Activated T-cell treated with anti-CD3 and anti-CD28 coated beads, Interleukin-2, amount 50 U/mL, for 72 hours (primary cell): ENCODE measurements at places on chromosomes 4 and X. TPM values are rescaled to one million over a fixed set of nuclear protein-coding genes. Genes with fewer than 3 reads are reported as not detected.

ARMCX1 gene
- 2.8 TPM for total RNA-seq

REELD1 gene
- 0.97 TPM for total RNA-seq

PDGFC gene
- not detected for total RNA-seq

DNA sequence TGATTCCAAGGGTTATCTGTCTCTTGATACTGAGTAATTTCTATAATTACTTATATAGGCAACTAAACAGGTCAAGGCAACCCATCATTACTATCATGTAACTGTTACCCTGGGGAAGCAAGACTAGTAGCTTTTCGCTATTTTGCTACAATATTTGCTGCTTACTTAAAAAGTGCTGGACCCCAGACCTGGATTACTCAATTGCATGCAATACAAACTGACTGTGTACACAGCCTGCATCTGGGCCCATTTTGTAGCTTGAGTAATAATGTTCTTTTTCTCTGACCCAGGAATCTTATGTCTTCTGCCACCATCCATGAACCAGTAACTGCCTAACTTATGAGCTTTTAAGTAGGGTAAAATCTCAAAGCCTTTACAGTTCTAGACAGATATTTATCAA lies 53.4 kb downstream of the CNOT6L start:
- H3K4me1 ChIP-seq: peaks cover 24% of the 10 kb centered on the region
- no peak for DNase-seq
- peak overlapping the region; percentile 50 for H3K27ac ChIP-seq
- H3K36me3 ChIP-seq: peaks cover 20% of the 10 kb centered on the region
- no peaks in the 10 kb centered on the region for H3K27me3 ChIP-seq
- no peak overlapping the region for H3K4me3 ChIP-seq

GRCh38 chrX:17750436-17750835 lies 13.1 kb downstream of the SCML1 start:
- H3K27me3 ChIP-seq: peaks cover 8% of the 10 kb centered on the region
- no peak overlapping the region for H3K27ac ChIP-seq
- no peak for DNase-seq
- H3K36me3 ChIP-seq: no peaks in the 10 kb centered on the region

- H3K4me1 ChIP-seq: no peaks in the 10 kb centered on the region
- no peak overlapping the region for H3K27ac ChIP-seq
- no peak for DNase-seq
- H3K4me3 ChIP-seq: no peak overlapping the region
Observed at GRCh38 chrX:94123062-94123461, 449.1 kb downstream of the FAM133A start.

DNA sequence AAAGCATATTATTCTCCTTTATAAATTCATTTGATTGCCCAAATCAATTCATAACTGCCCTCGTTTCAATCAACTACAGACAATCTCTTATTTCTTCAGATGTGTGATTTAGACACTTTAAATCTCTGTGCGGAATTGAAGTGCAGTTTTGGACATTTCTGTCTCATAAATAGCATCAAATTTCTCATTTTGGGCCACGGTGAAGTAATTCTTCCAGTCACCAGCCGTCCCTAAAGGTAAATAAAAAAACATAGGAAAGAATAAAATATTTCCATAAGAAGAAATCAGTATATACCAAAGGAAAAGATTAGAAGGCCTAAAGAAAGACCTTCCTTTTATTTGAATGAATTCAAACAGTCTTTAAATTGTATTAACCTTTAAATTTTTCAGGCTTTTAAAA lies 33.4 kb downstream of the SULT1B1 start:
- H3K4me3 ChIP-seq: no peak overlapping the region
- peaks cover 1% of the 10 kb centered on the region for H3K36me3 ChIP-seq
- no peak for DNase-seq
- no peak overlapping the region for H3K27ac ChIP-seq

DNA sequence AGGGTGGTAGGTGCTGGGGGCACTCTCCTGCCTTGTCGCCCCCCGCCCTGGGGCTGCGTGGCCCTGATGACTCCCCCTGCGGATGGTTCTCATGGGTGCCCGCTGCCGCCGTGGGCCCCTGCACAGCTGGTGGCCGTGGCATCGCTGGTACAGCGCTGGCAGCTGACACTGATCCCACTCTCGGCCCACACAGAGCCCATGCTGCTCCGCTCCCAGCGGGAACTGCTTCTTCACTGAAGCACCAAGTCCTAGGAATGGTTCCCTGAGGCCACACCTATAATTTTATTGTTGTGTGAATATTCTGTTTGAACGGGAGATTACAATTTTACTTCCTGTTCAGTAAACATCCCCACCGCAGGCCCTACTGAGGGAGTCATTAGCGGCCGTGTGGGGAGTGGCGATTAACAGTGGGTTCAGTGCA lies 138.6 kb upstream of the NKX1-1 start:
- H3K27ac ChIP-seq: no peak overlapping the region
- peaks cover 7% of the 10 kb centered on the region for H3K4me1 ChIP-seq
- no peaks in the 10 kb centered on the region for H3K36me3 ChIP-seq
- no peak overlapping the region for H3K4me3 ChIP-seq

- no peaks in the 10 kb centered on the region for H3K36me3 ChIP-seq
- no peak overlapping the region for H3K27ac ChIP-seq
- no peaks in the 10 kb centered on the region for H3K4me1 ChIP-seq
- H3K27me3 ChIP-seq: no peaks in the 10 kb centered on the region
- no peak overlapping the region for H3K4me3 ChIP-seq
Observed at GRCh38 chr4:173024203-173024602, 144.4 kb upstream of the GALNT7 start.

GRCh38 chrX:148588649-148589310 lies 88.4 kb downstream of the AFF2 start:
- no peaks in the 10 kb centered on the region for H3K36me3 ChIP-seq
- no peak overlapping the region for H3K27ac ChIP-seq
- H3K4me3 ChIP-seq: no peak overlapping the region
- H3K27me3 ChIP-seq: peaks cover 22% of the 10 kb centered on the region
- no peaks in the 10 kb centered on the region for H3K4me1 ChIP-seq

DNA sequence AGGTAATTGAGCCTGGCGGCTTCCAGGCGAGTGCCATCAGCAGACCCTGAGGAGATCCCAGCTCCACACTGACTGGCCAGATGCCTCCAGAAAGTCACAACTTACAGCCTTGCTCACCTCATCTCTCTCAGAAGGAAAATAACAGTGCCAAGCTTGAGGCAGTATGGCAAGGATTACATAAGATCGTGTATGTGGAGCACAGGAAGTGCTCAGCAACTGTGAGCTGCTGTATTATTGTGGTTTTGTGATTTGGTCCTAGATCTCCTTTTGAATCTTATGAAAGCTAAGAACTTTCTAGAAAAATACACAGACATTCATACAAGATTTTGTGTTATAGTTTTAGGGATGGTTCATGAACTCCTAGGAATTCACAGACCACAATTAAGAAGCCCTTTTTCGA lies 14.0 kb downstream of the RASL11B start:
- no peak overlapping the region for H3K27ac ChIP-seq
- no peak for DNase-seq
- H3K27me3 ChIP-seq: no peaks in the 10 kb centered on the region
- no peak overlapping the region for H3K4me3 ChIP-seq
- H3K4me1 ChIP-seq: peaks cover 25% of the 10 kb centered on the region

DNA sequence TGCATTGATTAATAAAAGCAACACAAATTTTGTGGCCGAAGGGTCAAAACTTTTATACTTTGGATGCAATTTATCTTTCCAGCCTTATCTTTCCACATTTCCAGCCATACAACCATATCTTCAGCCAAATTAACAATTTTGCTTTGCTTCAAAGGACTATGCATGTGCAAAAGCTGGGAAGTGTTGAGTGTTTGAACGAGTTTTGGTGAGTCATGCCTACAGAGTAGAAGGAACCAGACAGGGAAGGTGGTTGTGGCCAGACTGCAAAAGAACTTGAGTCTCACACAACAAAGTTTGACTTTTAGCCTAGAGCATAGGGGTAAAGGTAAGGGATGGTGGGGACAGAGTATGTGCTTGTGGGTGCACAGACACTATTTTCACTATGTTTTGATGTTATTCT lies 53.0 kb upstream of the GABRA2 start:
- no peak overlapping the region for H3K27ac ChIP-seq
- no peaks in the 10 kb centered on the region for H3K36me3 ChIP-seq
- DNase-seq: no peak
- no peaks in the 10 kb centered on the region for H3K27me3 ChIP-seq

- H3K4me1 ChIP-seq: no peaks in the 10 kb centered on the region
- H3K27ac ChIP-seq: no peak overlapping the region
- H3K36me3 ChIP-seq: no peaks in the 10 kb centered on the region
- no peak overlapping the region for H3K4me3 ChIP-seq
Observed at GRCh38 chrX:140799216-140799615, 89.7 kb downstream of the LINC00632 start.

DNA sequence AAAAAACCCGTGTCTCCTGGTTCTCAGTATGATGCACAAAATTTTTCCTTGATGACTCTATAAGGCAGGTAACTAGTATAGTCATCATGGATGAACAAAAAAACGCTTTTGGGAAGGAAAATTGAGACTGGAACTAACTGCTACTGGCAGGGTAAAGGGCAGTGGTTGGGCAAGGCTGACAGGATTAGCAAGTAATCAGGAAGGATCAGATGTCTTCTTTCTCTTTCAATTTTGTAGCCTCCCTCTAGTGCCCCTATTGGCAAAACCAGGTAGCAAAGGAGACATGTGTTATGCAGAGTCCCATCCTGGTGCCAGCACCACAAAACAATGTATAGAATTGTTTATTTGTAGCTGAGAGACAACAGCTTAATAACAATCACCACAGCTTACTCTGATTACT lies 12.8 kb upstream of the SLITRK4 start:
- no peak overlapping the region for H3K27ac ChIP-seq
- H3K4me3 ChIP-seq: no peak overlapping the region
- H3K27me3 ChIP-seq: no peaks in the 10 kb centered on the region
- no peaks in the 10 kb centered on the region for H3K4me1 ChIP-seq

DNA sequence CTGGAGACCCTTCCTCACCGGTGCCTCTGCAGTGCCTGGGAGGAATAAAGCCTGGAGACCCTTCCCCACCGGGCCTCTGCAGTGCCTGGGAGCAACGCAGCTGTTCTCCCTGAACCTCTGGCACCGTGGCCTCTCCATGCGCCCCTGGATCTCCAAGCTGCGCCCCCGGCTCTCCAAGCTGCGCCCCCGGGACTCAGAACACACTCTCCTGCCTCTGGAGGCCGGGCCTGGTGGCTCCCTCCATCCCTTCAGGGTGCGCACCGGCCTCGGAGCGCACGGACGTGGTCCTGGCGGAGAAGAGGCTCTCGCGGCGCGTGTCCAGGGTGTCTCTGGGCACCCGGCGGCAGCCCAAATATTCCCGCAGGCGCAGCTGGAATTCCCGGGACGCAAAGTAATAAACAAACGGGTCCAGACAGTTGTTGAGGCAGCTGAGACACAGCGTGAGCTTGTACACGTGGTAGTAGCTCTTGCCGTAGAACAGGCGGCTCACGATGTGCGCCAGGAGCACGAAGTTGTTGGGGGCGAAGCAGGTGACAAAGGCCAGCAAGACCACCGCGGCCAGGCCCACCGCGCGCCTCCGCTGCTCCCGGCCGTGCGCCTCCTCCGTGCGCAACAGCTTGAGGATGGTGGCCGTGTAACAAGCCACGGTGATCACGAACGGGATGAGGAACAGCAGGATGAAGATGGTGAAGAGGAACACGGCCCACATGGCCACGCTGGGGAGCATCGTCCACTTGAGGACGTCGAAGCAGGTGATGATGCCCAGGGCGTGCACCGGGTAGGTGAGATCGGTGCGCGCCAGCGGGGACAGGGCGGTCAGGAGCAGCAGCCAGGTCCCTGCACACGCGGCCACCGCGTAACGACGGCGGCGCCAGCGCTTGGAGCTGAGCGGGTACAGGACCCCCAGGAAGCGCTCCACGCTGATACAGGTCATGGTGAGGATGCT lies 12.8 kb upstream of the ASMTL start:
- H3K4me1 ChIP-seq: peaks cover 87% of the 10 kb centered on the region
- H3K27me3 ChIP-seq: no peaks in the 10 kb centered on the region
- peak overlapping the region; percentile 75 for H3K4me3 ChIP-seq
- H3K36me3 ChIP-seq: peaks cover 12% of the 10 kb centered on the region
- peak overlapping the region; percentile 72 for H3K27ac ChIP-seq
- DNase-seq: peak; percentile 1

GRCh38 chrX:40581336-40581920 lies 658 bp downstream of the ATP6AP2 start:
- H3K36me3 ChIP-seq: peaks cover 1% of the 10 kb centered on the region
- peak overlapping the region; percentile 73 for H3K4me3 ChIP-seq
- H3K4me1 ChIP-seq: peaks cover 25% of the 10 kb centered on the region
- no peak for DNase-seq
- peak overlapping the region; percentile 82 for H3K27ac ChIP-seq
- peaks cover 53% of the 10 kb centered on the region for H3K27me3 ChIP-seq

DNA sequence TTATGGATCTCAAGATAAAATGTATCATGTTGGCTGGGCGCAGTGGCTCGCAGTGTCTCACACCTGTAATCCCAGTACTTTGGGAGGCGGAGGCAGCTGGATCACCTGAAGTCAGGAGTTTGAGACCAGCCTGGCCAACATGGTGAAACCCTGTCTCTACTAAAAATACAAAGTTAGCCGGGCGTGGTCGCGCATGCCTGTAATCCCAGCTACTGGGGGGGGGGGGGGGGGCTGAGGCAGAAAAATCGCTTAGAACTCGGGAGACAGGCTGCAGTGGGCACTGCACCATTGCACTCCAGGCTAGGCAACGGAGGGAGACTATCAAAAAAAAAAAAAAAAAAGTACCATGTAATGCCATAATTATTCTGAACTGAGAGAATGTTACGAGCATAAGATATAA lies 2.1 kb downstream of the RBMX start:
- no peak for DNase-seq
- H3K4me1 ChIP-seq: peaks cover 35% of the 10 kb centered on the region
- H3K4me3 ChIP-seq: peak overlapping the region; percentile 98
- H3K27ac ChIP-seq: peak overlapping the region; percentile 99
- no peaks in the 10 kb centered on the region for H3K27me3 ChIP-seq

- DNase-seq: no peak
- no peak overlapping the region for H3K4me3 ChIP-seq
- peaks cover 26% of the 10 kb centered on the region for H3K4me1 ChIP-seq
- H3K36me3 ChIP-seq: no peaks in the 10 kb centered on the region
- peak overlapping the region; percentile 42 for H3K27ac ChIP-seq
Observed at GRCh38 chrX:79035421-79035820, 90.2 kb downstream of the P2RY10 start.

- peaks cover 6% of the 10 kb centered on the region for H3K4me1 ChIP-seq
- DNase-seq: no peak
- no peak overlapping the region for H3K4me3 ChIP-seq
- no peak overlapping the region for H3K27ac ChIP-seq
- peaks cover 32% of the 10 kb centered on the region for H3K27me3 ChIP-seq
Observed at GRCh38 chrX:16999275-16999674, 52.8 kb downstream of the REPS2 start.

- no peak overlapping the region for H3K4me3 ChIP-seq
- peaks cover 5% of the 10 kb centered on the region for H3K4me1 ChIP-seq
- peaks cover 6% of the 10 kb centered on the region for H3K27me3 ChIP-seq
- DNase-seq: no peak
- H3K36me3 ChIP-seq: no peaks in the 10 kb centered on the region
- no peak overlapping the region for H3K27ac ChIP-seq
Observed at GRCh38 chr4:1567519-1567807, 116.7 kb downstream of the FAM53A start.

DNA sequence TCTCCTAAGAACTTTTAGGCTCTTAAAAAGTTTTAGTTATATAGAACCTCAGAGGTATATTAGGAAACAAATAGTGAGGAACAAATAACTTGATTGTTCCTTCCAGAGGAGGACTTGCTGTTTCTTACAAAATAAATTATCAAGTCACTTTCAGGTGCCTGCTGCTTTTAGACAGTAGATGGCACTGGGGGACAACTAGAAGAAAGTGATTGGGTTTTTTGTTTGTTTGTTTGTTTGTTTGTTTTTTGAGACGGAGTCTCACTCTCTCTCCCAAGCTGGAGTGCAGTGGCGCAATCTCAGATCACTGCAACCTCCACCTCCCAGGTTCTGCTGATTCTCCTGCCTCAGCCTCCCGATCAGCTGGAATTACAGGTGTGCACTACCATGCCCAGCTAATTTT lies 35.4 kb upstream of the CDKL5 start:
- H3K27me3 ChIP-seq: no peaks in the 10 kb centered on the region
- no peak overlapping the region for H3K4me3 ChIP-seq
- H3K27ac ChIP-seq: no peak overlapping the region
